ENCODE measurements at places on chromosomes 12 and 14.

DNA sequence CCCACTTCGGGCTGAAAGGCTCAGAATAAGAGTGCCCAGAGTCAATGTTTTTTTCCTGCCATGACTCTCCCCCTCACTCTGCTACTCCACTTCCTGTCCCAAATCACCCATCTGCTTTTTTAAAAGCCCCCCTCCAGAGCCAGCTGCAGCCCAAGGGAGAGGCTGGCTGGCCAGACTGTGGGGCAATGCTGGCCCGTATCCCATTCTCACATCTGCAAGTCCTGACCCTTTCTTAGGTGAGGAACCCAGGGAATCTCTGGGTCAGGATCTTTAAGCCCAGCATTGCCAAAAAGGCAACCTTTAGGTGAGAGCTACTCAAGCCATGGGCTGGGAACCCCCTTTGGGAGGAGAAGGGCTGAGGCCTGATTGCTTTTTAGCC is 1.7 kb upstream of the ITGA5 start:
- DNase-seq = no peak

GRCh38 chr14:24329073-24329663 is 5.7 kb downstream of the ADCY4 start:
- DNase-seq = no peak

DNA sequence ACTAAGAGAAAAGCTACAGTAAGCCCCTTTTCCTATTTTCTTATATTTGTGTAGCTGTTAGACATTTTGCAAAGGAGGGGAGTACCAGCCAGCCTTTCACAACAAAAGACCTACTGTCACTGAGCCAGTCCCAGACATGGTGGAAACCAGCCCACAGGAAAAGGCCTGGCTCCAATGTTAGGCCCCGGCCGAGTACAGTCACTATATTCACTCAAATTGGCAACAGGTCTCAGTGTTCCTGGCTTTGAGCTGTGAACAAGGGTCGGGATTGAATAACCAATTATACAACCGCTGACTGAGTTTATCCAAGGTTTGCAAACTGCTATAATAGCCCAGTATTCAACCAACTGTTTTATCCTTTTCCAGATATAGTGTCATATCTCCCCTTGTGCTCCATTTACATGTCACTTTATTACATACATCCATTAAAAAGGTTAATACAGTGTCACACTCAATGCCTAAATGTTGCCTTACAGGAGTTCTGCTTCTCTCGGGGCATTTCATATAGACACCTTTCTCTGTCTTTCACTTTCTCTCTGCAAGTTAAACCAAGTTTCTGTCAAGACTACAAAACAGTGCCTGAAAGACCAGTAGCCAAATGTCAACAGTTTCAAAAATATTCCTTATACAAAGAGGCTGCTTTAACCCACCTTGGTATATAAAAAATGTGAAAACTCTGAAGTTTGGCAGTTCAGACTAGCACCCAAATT is 178.1 kb downstream of the SOX5 start:
- DNase-seq = no peak

GRCh38 chr14:50082784-50083466 is 33.4 kb downstream of the VCPKMT start:
- peak; percentile 29 for DNase-seq

- no peak for DNase-seq
Measured at GRCh38 chr14:69289811-69290520, 30.0 kb downstream of the GALNT16 start.

GRCh38 chr14:61019537-61019936 is 38.5 kb downstream of the SLC38A6 start:
- DNase-seq = no peak

- DNase-seq = no peak
Measured at GRCh38 chr12:19884021-19884492, 444.8 kb downstream of the AEBP2 start.

- DNase-seq = peak; percentile 57
Measured at GRCh38 chr12:13981296-13981962, at the start of gene GRIN2B. Gene GRIN2B (minus strand): TSS chr12:13981602. CDS start chr12:13866208, 115,394 bp downstream.

DNA sequence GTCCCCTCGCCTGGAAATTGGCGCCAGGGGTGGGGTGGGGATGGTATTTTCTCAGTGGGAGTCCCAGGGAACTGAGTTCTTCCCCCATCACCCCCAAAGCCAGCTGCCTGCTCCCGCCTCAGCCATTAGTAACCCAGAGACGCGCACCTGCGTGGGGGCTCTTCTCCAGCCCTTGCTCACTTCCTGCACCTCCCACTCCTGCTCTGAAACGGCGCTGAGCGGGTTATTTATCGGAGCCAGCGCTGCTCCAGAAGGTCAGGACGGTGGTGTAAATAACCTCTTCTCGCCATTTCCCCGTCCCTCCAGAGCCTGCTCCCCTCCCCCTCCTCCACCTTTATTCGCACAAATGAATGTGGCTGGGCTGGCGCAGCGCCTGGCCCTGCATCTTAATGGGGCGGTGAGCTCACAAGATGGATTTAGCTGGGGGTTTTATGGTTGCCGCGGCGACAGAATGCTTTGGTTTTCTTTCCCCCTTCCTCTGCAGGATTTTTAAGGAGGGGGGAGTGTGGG is 12.2 kb downstream of the GPR84 start:
- peak; percentile 51 for DNase-seq

GRCh38 chr14:68820999-68821683 is 28.3 kb upstream of the ZFP36L1 start:
- DNase-seq = peak; percentile 64

GRCh38 chr14:100399052-100399849 is 76.1 kb downstream of the SLC25A47 start:
- no peak for DNase-seq

GRCh38 chr14:57293866-57294837 is 25.4 kb downstream of the AP5M1 start:
- DNase-seq = no peak

DNA sequence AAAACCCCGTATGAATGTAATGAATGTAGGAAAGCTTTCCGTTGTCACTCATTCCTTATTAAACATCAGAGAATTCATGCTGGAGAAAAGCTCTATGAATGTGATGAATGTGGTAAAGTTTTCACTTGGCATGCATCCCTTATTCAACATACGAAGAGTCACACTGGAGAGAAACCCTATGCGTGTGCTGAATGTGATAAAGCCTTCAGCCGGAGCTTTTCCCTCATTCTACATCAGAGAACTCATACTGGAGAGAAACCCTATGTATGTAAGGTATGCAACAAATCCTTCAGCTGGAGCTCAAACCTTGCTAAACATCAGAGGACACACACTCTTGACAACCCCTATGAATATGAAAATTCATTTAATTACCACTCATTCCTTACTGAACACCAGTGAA is 23.8 kb downstream of the ZNF891 start:
- peak; percentile 3 for DNase-seq

DNA sequence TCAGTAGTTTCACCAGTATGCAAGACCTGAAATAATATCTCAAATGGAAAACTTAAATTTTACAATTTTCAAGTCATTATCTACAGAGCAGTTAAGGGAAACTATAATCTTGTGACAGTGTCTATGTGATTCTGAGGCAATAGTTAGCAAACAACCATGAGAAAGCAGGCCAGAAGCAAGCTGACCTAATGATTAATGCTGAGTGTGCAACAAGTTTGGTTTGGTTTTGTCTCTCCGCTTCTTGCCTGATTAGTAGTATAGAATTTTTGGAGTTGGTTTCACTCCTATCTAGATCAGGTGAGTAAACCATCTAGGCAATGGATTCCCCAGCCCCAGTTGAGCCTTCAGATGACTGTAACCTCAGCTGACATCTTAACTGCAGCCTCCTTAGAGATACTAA is 212.9 kb upstream of the NAV3 start:
- DNase-seq = no peak

- no peak for DNase-seq
Measured at GRCh38 chr12:82430541-82431145, 72.3 kb downstream of the METTL25 start.

- no peak for DNase-seq
Measured at GRCh38 chr14:35286003-35286600, 6.1 kb upstream of the PSMA6 start.

DNA sequence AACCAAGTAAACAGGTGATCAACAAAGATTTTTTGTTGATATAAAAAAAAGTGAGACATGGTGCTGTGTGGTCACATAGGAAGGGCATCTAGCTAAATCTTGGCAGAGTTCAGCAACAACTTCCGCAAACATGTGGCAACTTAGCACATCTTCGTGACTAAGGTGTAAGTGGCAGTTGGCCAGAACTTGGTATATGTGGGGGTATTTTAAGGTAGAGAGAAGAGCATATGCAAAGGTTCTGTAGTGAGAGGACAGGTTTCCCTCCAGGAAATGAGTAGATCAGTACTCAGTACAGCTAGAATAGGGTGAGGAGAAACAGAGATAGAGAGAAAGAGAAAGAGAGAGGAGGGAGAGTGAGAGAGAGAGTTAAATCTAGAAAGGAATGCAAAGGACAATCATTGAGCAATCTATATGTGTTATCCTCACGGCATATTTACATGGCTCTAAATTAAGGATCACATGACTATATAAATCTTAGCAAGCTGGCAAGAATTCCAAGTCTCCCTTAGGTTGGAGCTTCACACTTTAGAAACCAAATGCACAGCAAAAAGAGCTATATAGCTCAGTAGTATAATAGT is 227.7 kb upstream of the HMGA2 start:
- no peak for DNase-seq

- no peak for DNase-seq
Measured at GRCh38 chr14:79914595-79914994, 296.7 kb downstream of the DIO2 start.

GRCh38 chr12:44021471-44021971 is 185.6 kb downstream of the TMEM117 start:
- DNase-seq = no peak

DNA sequence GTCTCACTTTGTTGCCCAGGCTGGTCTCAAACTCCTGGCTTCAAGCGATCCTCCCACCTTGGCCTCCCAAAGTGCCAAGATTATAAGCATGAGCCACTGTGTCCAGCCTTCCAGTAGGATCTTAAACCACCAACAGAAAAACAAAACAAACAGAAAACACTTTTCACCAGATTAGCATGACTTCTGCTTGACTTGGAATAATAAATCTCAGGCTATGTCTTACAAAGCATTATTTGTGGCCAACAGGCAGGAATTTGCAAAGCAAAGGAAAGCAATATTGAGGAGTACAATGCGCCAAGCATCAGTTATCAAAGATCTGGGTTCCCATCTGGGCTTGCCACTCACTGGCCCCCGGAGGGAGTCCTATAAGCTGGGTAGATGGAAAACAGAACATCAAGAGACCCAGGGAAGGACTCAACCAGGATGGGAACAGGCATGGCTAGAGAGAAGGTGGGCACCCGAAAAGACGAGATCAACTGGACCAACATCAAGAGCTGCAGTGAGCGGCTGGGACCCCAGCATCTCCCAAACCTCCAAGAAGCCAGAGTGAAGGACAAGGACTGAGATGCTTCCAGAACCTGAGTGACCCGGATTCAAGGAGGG is 101.2 kb downstream of the TMEM30B start:
- DNase-seq = no peak

- DNase-seq = peak; percentile 59
Measured at GRCh38 chr14:50714450-50715073, 46.5 kb upstream of the SAV1 start.

DNA sequence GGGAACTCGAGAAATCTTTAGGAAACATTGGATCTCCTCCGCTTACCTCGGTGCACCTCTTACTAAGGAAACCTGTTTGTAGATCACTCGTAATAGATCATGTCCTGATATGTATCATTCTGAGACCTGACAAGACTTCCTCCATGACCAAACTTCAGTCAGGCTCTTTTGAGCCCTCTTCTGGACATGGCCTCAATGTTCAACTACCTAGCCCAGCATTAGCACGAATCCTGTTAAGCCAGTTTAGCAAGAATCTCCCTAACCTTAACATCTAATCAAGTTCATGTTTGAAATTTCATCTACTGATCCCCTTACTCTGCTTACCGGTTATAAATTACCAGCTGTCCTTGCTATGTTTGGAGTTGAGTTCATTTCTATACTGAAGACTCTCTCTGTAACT is 713.9 kb upstream of the USP15 start:
- no peak for DNase-seq

GRCh38 chr14:20723488-20723887 is 22.2 kb upstream of the EDDM3A start:
- no peak for DNase-seq

- DNase-seq = peak; percentile 14
Measured at GRCh38 chr12:90360300-90360699, 594.7 kb downstream of the CCER1 start.

DNA sequence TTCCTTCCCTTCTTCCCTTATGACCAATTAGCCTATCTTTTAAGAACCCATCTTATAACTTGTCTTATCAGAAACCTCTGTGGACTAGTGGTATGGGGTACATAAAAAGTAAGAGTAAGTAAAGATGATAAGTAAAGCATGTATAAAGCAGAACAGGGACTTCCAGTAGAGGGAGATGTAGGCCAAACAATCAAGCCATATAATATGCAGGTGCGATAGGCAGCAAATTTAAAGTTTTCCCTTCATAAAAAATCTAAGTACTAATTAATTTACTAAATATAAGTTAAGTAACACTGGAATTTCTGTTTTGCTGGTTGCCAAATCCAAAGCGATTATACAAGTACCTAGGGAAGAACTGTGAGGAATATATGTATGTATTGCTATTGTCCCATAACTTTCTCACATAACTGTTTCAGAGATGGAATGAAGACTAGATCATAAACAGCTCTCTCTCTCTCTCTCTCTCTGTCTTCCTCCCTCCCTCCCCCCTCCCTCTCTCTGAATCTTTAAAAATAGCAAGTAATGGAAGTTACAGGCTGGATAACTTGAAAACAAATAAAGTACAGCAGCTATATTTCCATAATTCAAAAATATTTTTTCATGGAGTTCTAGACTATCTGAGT is 25.7 kb downstream of the METTL25 start:
- DNase-seq = peak; percentile 46

GRCh38 chr14:34180869-34181268 is 230.0 kb upstream of the EGLN3 start:
- DNase-seq = no peak

DNA sequence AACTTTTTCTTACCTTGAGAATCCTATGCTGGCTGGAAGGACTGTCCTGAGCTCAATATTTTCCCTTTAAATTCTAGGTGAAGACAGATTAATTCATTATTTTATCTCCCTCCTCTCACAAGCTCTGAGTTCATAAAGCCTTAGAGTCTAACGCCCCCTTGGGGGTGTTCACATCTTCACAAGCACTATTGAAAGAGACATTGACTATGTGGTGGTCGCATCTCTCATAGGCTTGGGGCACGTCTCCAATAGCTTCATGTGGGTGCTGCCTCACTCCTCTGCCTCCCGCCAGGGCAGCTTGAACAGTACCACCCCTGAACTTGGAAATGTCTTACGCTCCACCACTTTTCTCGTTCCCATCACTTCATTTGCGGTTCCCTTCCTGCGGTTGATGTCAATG is 106.2 kb downstream of the UNC79 start:
- peak; percentile 35 for DNase-seq

DNA sequence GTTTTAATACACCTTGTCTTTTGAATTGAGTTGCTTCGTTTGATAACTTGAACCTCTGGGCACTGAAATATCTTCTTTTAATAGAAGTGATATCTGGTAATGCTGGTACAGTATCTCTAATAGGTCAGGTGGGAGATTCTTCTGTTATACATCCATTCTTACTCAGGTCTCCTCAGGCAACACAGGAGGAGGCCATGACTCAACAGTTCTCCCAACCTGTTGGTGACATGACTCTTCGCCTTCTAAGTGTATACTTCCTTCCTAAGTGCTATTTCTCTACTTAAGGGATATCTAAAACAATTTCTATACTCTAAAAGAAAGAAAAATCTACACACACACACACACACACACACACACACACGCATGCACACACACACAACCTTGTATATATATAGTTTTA is 509.1 kb downstream of the PCNX1 start:
- peak; percentile 41 for DNase-seq

Data from kidney tubule cell (primary cell).